Brain pericyte (primary cell): ENCODE measurements at places on chromosomes 7 and 10.

DNA sequence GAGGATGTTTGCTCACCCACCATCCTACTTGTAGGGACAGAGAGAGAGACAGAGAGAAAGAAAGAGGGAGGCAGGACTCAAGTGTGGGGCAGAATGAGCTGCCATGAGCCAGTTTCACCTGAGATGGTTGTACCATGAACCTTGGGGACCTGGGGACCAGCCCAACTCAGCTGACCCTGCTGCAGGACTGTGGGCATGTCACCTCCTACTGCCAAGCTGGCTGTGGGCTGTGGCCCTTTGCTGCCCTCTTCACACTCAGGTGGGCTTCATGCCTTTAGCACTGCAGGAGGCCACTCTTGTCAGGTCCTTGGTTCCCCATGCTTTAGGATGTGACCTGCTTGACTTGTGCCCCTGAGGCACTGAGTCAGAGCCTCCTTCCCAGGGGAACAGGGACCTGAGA, 108.2 kb upstream of the PCBD1 start:
- DNase-seq, result no peak

- DNase-seq, result no peak
These were observed 89.6 kb downstream of the USP6NL start for GRCh38 chr10:11521860-11522259.

- DNase-seq, result no peak
These were observed 400.4 kb downstream of the CDC14C start for GRCh38 chr7:49324707-49325106.

DNA sequence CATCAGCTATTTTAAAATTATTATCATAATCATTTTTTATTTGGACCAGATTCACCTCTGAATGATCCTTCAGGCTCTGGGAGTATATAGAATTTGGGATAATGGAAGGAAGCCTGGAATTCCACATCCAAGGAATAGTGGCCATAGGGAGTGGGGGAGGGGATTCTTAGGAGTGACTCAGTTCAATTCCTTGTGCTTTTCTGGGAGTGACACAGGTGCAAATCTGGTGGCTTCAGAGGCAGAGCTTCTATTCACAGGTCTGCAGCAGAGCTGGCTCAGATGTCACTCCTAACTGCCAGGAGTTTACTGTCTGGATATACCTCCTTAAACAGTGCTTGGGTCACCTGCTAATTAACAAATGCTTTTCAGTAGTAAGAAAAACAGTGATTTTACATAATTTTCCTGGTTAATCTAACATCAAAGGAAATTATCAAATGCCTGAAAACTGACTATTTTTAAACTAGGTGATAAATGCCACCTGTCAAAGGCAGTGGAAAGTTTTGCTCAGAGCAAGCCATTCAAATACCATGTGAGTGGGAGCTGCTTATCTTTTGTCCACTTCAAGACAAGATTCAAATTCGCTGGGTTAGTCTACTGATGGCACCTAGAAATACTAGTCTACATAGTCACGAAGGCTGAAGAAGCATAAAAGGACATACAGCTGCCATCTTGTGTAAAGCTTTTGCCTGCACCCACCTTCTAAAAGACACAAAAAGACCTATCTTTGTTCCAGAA, 106.7 kb upstream of the LAMB4 start:
- no peak for DNase-seq
